ENCODE measurements at places on chromosomes 4 and X.

- DNase-seq: no peak
Measured at GRCh38 chr4:4361883-4362282, 25.0 kb upstream of the NSG1 start.

- DNase-seq: no peak
Measured at GRCh38 chrX:24228596-24228995, 79.1 kb downstream of the ZFX start.

- DNase-seq: peak; percentile 51
Measured at GRCh38 chr4:57163530-57164459, 53.6 kb upstream of the IGFBP7 start.

DNA sequence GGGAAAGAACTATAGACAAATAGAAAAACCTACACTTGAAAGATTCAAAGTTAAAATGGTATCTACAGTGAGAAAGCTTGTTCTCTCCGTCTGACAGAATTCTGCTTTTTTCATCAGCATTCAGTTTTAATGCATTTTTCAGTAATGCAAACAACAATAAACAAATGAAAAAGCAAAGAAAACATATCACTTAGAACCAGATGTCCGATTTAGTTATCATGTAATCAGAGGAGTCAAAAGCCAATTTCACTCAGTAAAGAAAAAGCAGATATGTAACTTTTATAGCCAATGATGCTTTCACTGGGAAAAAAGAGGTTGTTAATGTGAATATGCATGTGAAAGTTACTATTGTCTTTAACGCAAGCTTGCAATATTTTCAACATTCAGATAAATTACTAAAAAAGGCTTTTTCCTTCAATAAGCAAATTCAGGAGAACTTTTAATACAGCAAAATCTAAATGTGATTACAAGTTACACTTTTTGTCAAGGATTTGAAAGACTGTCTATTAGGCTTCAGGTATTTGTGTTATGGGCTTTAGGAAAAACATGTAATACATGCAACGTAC is 70.7 kb downstream of the TMEM47 start:
- DNase-seq: no peak

DNA sequence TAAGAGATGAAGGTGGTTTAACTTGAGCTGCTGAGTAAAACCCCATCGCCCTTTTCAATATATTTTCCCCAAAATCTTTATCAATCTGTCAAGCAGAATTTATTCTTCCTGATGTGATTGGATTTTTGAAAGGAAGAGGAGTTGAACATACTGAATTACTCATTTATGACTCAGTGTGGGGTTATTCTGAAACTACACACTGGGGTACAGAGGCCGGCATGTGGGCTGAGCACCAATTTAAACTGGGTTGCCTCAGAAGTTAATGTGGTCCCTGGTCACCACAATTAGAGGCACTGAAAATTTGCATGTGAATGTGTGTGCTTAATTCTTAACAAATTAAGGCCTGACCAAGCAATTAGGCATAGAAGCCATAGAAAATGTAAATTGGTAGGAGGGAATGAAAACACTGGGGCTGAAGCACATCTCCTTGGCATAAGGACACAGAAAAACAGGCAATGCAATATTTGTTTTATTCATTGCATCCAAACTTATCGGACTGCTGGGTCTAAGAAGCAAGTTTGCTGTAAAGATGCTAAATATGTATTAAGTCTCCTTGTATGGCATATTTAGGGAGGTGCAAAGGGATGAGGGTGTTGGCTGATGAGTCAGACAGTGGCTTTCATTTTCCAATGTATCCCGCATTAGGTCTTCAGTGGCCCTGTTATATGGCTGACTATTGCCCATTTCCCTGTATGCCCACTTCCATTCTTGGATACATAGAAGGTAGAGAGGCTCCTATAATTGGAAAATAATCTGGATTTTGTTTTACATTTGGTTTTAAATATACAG is 170.9 kb downstream of the IL15 start:
- no peak for DNase-seq

DNA sequence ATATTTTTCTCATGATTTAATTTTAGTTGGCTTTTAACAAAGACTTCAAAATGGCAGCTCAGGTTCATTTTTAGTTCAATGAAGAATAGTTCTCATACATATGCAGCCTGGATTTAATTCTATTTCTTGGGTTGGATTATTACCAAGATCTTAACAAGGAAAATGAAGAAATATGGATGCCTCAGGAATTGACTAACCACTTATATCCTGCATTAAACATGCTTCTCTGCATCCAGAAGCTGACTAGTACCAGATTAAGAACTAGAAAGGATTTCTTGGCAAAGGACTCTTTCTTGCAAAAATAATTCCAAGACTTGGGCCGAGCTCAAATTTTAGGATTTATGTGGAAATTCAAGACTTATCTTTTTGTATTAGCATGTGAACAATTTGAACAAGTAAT is 5.6 kb upstream of the KLHL2 start:
- DNase-seq: no peak

GRCh38 chrX:133880032-133880443 is 105.4 kb downstream of the GPC3 start:
- no peak for DNase-seq

DNA sequence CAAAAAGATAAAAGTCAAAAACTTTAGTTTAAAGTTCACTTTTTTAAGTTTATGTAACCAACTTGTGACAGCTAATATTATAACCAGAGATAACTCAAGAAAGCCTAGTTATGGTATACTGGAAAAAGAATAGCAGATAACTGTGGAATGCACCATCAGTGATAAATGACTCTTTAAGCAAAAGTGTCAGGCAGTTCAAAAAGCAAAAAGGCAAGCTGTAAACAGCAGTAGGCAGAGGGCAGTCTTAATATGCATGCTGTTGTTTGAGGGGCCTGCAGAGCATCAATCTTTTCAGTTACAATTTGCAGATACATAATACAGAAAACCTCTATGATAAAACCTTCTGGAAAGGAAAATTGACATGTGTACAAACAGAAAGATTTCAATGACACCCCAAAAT is 81.8 kb upstream of the JADE1 start:
- no peak for DNase-seq

DNA sequence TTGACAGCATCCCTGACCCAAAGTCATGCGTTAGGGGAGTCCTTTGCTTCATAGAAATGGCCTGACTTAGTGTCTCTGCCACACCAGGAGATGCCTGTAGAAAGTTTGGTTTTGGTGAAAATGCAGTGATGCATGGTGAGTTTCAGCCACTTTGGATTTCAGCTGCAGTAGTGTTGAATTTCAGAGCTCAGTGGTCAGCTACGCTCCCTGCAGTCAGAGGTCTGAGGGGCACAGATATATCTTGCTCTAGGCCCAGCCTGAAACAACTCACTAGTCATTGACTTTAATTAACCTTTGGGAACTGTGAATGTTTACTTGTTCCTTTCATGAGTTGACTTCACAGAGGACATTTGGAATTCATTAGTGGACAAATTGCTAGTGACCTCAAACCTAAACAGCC is 17.5 kb downstream of the RBMX2 start:
- no peak for DNase-seq

GRCh38 chr4:31005037-31005436 is 284.9 kb downstream of the PCDH7 start:
- DNase-seq: no peak

DNA sequence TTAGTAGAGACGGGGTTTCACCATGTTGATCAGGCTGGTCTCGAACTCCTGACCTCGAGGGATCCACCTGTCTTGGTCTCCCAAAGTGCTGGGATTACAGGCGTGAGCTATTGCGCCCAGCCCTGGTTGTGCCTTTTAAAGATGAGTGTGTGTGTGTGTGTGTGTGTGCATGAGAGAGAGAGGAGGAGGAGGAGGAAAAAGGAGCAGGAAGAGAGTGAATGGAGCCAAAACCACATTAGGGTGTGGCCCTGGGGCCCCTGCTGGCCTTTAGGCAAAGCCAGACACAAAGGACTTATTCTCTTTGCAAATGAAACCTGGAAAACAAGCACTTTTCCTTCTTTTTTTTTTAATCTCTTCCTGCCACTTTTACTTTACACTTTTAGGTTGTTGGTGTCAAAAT is 48.2 kb upstream of the KLF3 start:
- no peak for DNase-seq

DNA sequence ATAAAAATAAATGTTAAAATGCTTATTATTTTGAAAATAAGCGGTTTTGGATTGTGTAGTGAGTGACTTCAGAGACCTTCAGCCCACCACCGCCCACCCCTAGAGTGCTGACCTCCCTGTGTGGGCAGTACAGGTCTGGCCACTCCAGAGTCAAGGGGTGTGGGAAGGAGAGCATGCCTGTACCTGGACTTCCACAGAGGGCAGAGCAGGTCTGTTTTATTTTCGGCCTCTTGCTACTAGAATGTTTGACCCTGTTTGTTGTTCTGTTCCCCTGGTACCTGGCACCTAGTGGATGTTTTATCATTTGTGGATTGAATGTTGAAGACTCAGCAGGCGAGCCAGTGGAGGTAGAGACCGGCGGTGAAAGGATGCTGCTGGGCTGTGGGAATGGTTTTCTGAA is 14.3 kb downstream of the PIGG start:
- no peak for DNase-seq

Data from stimulated activated CD8-positive, alpha-beta memory T cell treated with anti-CD3 and anti-CD28 coated beads, Interleukin-2, amount 100 ng/mL, for 1 hour (primary cell).